ENCODE measurements at places on chromosomes 2 and 18.

GRCh38 chr2:124213977-124214587 lies 189.0 kb downstream of the CNTNAP5 start:
- DNase-seq = no peak

DNA sequence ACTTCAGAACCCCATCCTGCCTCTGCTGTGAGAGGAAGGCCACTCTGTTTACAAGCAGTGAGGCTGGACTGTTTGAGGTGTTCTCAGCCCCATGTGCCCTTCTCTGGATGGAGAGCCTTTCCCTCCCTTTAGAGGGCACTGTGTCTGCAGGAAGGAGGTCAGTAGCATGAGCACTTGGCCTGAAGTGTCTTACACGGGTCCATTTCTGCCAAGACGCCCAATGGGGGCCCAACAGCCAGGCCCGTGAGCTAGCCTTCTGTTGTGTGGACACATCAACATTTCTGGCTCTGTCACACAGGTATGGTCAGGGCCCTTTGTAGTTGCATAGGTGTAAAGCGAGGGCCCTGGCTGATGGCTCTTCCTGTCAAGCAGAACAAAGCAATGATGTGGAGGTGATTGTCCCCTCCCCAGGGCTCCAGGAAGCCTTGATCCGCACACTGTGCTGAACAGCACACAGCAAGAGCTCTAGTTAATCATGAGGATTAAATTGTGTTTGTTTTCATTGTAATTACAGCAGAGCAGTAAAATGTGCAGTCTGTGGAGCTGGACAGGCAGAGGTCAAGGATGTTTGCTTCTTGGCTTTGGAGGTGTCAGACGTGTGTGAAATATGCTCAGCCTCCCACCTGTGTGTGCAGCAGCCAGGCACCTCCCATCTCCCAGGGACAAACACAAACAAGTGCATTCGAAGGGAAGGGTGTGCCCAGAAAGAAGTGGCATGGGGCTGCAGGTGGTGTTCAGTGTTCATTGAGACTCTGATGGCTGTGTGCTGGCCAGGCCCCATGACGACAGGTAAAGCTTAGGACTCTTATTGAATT lies 132.1 kb downstream of the SH3RF3 start:
- no peak for DNase-seq

DNA sequence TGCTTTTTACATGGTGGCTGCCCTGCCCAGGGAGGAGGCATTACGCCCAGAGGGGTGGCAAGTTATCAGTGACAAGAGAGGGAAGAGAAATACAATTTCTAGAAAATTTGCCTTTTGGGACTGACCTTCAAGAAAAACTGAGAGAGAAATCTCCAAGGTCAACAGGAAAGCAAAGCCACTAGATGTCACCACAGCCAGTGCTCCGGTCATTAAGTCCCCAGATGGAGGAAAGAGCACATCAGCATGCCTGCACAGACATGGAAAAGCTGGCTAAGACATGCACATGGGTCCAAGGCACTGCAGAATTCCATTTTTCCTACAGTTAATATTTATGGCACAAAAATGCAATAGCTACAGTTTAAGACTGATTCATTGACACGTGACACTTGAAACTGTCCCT lies 21.0 kb downstream of the FHL2 start:
- no peak for DNase-seq

- no peak for DNase-seq
Measured at GRCh38 chr2:177265824-177266817, 1.6 kb upstream of the NFE2L2 start.

DNA sequence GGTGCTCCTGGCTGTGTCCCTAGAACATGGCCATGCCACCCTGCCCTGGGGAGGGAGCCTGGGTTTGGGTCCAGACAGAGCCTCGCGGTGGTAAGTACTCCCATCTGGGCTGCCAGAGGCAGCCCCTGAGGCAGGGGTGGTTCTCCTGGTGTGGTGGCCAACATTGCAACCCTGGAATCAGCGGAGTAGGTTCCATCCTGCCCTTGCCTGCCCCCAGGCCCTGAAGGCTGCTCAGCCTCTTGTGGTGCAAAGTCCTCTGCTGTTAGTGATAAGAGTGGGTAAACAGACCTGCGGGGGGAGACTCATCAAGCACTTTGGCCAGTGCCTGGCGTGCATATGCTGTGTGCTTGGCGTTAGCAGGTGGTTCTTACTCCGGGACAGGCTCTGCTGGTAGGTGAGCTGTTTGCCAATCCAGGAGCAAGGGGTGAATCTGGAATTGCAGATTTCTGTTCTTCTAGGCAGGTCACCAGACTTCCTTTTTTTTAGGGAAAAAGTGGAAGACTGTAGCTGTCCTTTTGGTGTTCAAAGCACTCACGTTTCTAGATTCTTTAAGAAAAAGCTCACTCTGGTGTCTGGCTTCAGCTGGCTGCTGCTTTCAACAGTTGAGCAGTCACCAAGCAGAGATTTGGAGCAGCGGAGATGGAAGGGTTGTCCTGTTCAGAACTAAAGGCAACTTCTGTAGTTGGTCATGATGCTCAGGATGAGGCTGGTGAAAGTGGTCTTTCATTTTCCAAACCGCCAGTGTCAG lies 3.2 kb downstream of the CNNM3 start:
- no peak for DNase-seq

- no peak for DNase-seq
Measured at GRCh38 chr2:3101016-3101942, 276.3 kb downstream of the EIPR1 start.

GRCh38 chr2:98902209-98903063 lies 33.6 kb downstream of the CRACDL start:
- no peak for DNase-seq

- no peak for DNase-seq
Measured at GRCh38 chr2:85540133-85540648, 1.2 kb downstream of the MAT2A start.

DNA sequence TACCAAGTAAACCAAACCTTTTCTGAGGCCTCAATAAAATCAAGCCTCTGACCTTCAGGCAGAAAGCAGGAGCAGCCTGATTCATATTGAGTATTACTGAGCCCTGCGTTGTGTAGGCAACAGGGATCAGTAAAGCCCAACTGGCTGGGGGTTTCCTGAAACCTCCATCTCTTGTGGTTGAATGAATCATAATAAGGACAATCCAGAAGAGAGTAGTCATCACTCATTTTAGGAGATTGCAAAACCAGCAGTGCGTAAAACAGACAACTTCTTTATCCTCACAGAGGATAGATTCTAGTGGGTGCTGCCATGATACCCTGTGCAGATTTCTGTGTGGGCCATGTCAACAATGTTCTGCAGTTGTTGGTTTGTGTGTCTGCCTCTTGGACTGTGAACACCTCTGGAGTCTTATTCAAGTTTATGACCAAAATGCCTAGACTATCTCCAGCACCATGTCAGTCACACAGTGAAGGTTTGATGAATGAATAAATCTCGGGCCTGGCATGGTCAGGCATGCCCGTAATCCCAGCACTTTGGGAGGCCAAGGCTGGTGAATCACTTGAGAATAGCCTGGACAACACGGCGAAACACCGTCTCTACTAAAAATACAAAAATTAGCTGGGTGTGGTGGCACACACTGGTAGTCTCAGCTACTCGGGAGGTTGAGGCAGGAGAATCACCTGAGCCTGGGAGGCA lies 51.8 kb upstream of the RAB27B start:
- no peak for DNase-seq

DNA sequence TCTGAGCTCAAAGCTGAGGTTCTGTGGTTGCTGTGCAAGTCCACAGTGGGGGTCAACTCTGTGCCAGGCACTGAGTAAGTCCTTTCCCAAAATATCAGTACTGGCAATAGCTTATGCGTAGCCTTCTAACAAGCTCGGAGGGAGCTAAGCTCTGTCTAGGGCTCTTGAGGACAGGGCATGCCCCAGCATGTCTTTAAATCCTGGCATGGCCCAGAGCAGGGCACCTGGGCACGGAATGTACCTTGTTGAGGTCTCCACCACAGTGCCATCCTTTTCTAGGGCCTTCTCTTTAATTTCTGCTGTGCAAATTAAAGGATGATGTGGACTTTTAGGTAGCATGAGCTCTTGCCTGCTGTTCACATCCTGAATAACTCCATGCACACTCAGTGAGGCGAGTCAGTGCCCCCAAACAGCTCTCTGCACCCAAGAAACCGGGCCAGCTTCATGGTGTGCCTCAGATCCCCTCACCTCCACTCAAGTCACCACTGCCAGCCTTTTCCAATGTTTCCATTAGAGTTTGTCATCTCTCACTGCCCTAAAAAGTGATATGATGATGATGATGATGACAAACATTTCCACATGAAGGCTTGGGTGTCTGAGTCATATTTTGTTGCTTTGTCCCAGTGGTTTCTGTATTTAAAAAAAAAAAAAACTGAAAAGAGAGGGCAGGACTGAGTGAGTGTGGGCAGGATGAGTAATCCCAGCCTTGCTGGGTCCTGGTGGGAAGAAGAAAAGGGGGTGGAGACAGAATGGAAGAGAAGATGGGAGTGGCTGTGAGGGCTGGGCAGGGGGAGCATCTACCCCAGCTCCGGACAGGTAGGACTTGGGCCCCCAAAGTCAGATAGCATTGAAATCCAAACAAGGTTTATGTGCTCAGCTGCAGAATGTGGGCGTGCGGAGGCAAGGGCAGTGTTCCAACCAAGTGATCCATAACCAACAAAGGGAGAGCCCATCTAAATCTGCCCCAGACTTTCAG lies 78.9 kb downstream of the ZBTB7C start:
- DNase-seq = no peak

GRCh38 chr2:137237055-137237454 lies 471.7 kb downstream of the THSD7B start:
- DNase-seq = no peak

- DNase-seq = no peak
Measured at GRCh38 chr2:109269706-109270504, 140.9 kb downstream of the SH3RF3 start.

DNA sequence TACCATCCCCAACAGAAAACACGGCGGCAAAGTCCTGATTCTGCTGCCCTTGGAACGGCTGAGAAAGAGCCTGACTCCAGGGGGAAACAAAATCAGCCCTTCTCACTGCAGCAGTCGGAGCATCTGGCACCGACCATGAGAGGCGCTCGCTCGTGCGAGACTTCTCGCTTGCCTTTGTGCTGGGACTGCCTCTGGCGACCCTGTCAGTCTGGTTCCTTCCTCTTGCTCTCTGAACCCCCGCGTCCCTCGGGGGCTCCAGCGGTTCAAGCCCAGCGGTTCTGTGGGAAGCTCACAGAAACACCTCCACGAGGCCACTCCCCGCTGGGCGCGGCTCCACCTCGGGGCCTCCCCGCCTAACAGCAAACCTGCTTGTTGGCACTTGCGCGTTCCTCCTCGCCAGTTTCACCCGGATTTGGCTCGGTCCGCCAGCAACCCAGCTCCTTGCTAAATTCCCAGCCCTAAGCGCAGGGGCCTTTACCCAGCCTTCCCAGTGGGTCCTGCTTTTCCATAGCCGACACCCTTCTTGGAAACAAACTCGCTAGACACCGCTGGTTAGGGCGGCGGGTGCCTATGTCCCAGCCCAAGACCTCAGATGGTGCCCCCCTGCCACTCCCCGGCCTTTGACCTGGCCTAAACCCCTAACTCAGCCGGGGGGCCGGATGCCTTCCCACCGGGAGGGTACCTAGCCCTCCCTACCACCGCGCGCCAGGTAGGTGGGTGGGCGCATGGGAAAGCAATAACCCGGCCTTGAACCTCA lies 2.2 kb downstream of the RND3 start:
- DNase-seq = no peak

DNA sequence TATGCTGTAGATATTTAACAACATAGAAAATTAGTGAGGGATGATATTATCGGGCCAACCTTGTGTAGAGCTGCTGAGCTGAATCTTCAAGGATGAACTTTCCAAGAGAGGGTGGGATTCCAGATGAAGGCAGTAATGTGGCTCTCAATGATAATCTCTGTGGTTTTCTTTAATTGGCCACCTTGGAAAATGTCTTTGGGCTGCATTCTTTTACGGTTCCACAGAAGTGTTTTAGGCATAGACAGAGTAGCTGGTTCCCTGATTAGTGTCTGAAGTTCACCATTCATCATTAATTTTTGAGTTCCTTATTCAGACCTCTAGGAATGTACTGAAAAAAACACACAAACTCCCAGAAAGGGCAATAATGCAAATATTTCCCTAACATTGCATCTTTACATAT lies 1566.9 kb upstream of the PIK3C3 start:
- DNase-seq = no peak

DNA sequence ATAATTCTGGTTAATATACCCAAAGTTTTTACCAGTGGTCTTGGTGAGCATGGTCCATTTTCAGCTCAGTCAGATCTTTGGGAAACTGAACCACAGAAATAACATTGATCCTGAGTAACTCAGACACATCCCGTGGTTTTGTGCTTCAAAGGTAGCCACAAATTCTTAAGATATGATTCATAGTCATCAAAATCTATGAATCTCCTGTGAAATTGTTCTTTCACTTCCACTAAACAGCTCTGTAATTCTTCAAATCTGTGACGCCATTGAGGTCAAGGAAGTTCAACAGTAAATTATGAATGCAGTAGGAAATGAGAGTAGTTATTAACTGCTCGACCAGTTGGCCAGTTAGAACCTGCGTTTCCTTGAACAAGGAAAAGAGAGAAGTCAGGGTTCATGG lies 147.3 kb downstream of the IRS1 start:
- no peak for DNase-seq

DNA sequence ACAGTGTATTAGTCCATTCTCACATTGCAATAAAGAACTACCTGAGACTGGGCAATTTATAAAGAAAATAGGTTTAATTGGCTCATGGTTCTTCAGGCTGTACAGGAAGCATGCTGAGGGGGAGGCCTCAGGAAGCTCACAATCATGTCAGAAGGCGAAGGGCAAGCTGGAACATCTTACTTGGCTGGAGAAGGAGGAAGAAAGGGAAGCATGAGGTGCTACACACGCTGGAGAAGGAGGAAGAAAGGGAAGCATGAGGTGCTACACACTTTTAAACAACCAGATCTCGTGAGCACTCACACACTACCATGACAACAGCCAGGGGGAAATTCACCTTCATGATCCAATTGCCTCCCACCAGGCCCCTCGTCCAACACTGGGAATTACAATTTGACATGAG lies 95.3 kb upstream of the FAM110C start:
- DNase-seq = no peak

DNA sequence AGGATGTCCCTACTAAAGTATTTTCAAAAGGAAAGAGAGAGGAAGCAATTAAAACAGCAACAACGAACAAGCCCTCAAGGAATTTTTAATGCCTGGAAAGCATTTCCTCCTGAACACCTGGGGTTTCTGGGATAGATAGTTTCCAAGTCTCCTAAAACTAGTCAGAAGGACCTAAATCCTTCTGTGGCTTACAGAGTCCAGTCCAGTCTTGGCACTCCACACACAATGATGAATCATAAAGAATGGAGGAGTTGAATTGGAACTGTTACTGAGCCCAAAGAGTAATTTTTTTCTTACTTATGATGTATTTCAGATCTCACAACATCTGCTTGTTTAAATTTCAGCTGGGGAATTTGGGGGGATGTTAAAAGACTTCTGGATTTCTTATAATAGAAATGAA lies 144.6 kb upstream of the SETBP1 start:
- DNase-seq = no peak

GRCh38 chr2:158979772-158980171 lies 11.3 kb downstream of the TANC1 start:
- no peak for DNase-seq

GRCh38 chr18:10170375-10170774 lies 256.6 kb downstream of the VAPA start:
- DNase-seq = no peak

- DNase-seq = no peak
Measured at GRCh38 chr2:158511706-158512105, 55.0 kb downstream of the PKP4 start.

GRCh38 chr18:37299471-37300304 lies 265.9 kb downstream of the CELF4 start:
- no peak for DNase-seq

- DNase-seq = no peak
Measured at GRCh38 chr2:66813976-66814375, 379.1 kb downstream of the MEIS1 start.

- DNase-seq = no peak
Measured at GRCh38 chr2:221629468-221629867, 57.4 kb upstream of the EPHA4 start.

All from stimulated activated CD4-positive, alpha-beta T cell treated with anti-CD3 and anti-CD28 coated beads, Interleukin-1b, Interleukin-23, amount 100 ng/mL, for 4 hours (primary cell).